Pancreas (tissue), 10 donors: ENCODE measurements at places on chromosomes 16 and 17.
A peak's percentile ranks its signal among the peaks of the same experiment; 100 is the strongest.

GRCh38 chr17:40517286-40517662, 15.9 kb upstream of the TNS4 start:
- no peak for DNase-seq

DNA sequence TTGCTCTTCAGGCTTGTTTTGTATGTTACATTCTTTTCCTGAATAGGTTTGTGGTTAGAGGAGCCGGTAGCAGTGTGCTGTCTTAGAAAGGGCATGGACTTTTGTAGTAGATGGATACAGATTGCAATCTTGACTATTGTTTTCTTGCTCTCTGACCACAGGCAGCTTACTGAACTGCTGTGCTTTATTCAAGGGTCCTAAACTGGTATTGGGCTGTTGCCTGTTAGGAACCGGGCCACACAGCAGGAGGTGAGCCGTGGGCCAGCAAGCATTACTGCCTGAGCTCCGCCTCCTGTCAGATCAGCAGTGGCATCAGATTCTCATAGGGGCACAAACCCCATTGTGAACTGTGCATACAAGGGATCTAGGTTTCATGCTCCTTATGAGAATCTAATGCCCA, 373.9 kb downstream of the CPPED1 start:
- DNase-seq, result no peak

- DNase-seq, result no peak
Measured at GRCh38 chr17:52287611-52288010, 129.1 kb upstream of the CA10 start.

DNA sequence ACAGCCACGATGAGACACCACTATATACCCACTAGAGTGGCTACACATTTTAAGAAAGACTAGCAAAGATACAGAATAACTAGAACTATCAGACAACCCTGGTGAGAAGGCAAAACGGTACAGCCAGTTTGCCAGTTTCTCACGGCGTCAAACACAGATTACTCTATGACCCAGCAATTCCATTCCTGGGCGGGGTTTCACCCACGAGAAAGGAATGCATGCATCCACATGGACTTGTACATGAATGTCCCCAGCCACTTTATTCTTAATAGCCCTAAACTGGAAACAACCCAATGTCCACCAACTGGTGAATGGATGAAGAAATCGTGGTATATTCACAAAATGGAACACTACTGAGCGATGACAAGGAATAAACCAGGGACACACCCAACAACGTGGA, 74.5 kb downstream of the MYH10 start:
- no peak for DNase-seq

- DNase-seq, result peak; percentile 21
Measured at GRCh38 chr17:35087731-35088355, 24.3 kb upstream of the RFFL start.

DNA sequence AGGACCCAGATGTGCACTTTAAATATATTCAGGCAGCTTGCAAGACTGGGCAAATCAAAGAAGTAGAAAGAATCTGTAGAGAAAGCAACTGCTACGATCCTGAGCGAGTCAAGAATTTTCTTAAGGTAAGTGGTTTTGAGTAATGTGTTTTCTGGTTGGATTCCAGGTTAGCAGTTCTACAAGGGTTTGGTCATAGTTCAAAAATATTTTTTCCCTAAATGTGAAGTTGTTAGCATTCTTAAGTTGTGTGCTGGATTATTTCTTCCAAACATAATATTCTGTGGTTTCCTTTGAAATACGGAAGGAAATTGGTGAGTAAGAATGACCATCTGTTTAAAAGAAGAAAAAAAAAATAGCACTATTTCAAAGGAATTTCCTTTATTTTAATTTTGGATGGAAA, 38.4 kb downstream of the PTRH2 start:
- no peak for DNase-seq

GRCh38 chr17:47791025-47791424, 30.6 kb downstream of the OSBPL7 start:
- no peak for DNase-seq

GRCh38 chr16:6846452-6846851, 486.2 kb upstream of the RBFOX1 start:
- no peak for DNase-seq

DNA sequence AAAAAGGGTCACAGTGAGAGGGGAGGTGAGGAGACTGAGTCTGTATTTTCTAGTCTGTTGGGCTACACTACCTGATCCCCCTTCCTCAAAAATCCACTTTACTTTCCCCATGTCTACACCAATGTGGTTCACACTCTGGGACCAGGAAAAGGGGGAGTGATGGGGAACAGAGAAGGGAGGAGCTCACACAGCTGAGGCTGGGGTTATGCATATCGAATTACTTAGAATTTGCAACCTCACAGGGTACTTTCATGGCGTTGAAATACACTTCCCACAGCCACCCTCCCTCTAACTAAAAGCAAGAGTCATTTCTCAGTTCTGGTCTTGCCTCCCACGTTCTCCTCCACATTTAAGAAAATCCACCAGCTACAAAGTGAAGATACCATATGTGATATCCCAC, 14.1 kb downstream of the MAPT start:
- no peak for DNase-seq

DNA sequence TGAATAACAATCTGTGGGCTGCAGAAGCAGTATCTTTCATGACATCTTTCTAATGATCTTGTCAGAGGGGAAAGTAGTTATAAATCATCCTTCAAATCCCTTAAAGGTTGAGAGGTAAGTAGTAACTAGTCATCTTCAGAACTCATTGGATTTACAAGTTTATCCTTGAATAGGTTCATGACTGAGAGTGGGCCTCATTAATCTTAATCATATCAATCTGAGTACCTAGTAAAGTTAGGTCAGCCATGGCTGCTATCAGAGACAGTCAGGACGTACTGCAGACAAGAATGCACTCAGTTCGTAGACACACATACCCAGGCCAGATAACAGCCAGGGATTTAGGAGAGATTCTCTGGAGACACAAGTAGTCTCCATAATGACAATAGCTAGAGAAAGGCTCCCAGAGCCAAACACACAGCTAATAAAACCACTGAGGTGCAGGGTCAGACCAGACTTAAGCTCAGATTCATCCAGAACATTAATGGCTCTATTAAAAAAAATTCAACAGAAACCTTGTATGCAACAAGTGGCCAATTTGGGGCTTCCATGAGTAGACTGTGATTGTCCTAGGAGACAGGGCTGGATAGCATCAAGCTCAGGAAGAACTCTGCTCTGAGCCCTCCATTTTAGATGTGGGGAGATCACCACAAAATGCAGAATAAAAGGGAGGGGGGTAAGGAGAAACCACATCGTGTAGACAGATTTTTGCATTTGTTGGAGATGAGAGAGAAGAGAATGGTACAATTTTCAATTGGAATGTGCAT, 65.8 kb downstream of the TBX4 start:
- DNase-seq, result no peak

- no peak for DNase-seq
Measured at GRCh38 chr17:62994931-62995330, 28.9 kb downstream of the TANC2 start.

- no peak for DNase-seq
Measured at GRCh38 chr16:57915811-57916488, 55.0 kb downstream of the CNGB1 start.

GRCh38 chr16:87733190-87733589, 32.6 kb downstream of the KLHDC4 start:
- no peak for DNase-seq

GRCh38 chr17:11326492-11326891, 85.5 kb downstream of the SHISA6 start:
- no peak for DNase-seq

DNA sequence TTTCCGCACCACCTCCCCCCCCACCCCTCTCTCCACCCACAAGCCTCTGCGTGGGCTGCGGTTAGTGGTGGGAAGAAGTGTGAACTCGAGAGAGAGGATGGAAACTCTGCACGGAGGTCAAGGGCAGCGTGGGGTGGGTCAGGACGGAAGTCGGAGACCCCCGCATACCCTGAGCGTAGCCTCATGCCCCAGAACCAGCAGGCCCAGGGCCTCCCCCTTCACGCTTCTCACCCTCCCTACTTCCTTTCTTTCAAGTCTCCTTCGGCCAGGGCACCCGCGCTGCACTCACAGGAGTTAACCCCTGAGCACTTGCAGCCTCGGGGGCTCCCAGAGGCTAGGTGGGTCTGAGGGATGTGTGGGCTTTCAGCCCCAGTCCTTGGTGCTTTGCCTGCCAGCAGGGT, 9.2 kb downstream of the TBKBP1 start:
- DNase-seq, result peak; percentile 50

GRCh38 chr16:48160575-48160974, 4.8 kb upstream of the ABCC12 start:
- DNase-seq, result no peak

- DNase-seq, result no peak
Measured at GRCh38 chr17:78500806-78501205, 76.4 kb downstream of the DNAH17 start.

GRCh38 chr17:13003927-13004326, 13.9 kb downstream of the ELAC2 start:
- no peak for DNase-seq

GRCh38 chr16:50273888-50274325, 7.6 kb downstream of the ADCY7 start:
- DNase-seq, result no peak

DNA sequence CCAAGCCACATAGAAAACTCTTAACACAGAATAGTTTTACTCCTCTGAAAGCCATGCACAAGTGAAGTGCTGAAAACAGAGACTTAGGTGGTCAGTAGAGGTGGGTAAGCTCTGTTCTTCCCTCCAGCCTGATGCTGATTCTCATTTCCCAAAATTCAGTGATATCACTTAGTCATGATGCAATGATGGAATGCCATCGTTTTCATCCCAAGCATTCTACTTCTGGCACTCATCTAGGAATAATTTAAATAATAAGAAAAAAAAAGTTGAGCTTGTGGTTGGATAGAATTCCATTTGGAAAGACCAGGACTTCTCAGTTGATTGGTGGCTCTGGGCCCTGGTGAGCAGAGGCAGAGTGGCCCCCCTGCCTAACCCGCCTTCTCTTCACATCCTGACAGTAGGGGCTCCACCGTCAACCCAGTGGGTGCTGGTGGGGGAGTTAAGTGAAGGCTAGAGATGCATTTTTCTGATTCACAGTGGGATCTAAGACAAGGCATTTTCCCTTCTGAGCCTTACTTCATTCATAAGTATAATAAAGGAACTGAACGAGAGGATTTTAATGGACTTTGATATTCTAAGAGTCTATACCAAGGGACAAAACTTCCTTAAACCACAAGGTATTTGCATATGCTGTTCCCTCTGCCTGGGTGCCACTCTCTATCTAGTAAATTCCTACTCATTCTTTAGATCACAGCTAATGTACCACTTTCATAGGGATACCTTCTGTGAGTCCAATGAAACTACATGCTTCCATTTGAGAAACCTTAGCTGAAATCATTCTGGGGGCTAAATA, 310.3 kb upstream of the DYNLRB2 start:
- DNase-seq, result no peak

DNA sequence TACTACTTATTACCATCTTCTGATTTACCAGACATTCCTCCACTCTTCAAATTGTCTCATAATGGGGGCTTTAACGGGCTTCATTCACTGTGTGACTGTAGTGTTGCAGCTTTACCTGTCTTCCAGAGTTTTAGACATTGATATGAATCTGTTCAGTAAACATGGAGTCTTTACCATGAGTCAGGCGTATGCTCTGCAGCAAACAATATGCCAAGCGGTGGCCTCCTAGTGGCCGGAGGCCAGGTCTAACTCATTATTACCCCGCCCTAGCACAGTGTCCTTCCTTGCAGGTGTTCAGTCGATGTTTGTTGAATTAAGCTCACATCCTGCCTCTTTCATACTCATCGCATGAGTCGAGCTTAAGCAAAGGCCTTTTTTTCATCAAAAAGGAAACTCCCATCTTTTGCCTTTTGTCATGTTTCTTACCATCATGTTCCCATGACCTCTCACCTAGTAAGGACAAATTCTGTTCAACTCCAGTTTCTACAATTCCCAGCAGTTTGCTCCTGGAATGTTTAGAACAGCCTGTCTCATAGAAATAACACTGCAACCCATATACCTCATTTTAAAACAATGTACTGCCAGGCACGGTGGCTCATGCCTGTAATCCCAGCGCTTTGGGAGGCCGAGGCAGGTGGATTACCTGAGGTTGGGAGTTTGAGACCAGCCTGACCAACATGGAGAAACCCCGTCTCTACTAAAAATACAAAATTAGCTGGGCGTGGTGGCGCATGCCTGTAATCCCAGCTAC, 39.4 kb downstream of the TUBD1 start:
- DNase-seq, result peak; percentile 89

GRCh38 chr17:30369995-30370394, 8.7 kb upstream of the CPD start:
- DNase-seq, result no peak
